ENCODE measurements at places on chromosomes 12 and 14.

GRCh38 chr12:113370923-113371682 is 12.7 kb downstream of the PLBD2 start:
- no peak for DNase-seq

- DNase-seq: no peak
Measured at GRCh38 chr12:116248433-116248832, 29.1 kb downstream of the MED13L start.

GRCh38 chr12:18239526-18239925 is 21.8 kb upstream of the PIK3C2G start:
- DNase-seq: no peak

DNA sequence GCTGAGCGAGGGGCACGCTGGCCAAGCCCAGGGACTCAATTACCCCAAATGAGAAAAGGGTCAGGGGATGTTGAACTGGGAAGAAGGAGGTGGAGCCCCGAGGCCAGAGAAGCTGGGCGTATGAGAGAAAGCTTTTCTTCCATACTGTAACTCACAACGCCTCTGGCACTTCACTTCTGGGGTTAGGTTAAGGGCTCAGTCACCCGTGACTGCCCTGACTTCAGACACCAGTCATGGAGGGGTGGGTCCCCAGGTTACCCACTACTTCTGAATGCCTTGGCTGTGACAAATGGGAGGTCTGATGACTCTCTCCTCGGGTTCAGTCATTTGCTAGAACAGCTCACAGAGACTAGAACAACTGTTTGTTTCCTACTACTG is 5.5 kb upstream of the GPR132 start:
- DNase-seq: no peak

- DNase-seq: no peak
Measured at GRCh38 chr14:22533739-22534359, 55.2 kb downstream of the DAD1 start.

DNA sequence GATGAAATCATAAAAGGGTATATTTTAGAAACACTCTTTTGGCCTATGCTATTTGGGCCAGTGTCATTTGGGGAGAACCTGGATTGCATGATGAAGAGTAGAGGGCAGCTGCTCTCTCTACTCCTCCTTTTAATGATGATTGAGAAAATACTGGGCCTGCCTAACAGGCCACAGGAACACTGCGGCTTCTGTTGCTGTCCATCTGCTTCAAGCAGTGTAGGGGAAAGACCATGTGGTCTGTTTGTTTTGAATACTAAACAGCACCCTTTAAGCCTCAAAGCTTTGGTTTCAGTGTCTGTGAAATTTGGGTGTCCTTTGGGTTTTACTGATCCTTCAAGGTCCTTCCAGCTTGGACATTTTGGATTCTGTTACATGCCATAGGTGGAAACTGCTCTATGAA is 78.0 kb downstream of the TTC6 start:
- no peak for DNase-seq

- no peak for DNase-seq
Measured at GRCh38 chr12:127542931-127543330, 724.0 kb upstream of the TMEM132C start.

DNA sequence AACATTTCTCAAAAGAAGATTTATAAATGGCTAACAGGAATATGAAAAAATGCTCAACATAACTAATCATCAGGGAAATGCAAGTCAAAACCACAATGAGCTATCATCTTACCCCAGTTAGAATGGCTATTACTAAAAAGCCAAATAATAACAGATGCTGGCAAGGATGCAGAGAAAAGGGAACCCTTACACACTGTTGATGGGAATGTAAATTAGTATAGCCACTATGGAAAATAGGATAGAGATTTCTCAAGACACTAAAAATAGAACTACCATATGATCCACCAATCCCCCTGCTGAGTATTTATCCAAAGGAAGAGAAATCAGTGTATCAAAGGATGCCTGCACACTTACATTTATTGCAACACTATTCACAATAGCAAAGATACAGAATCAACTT is 58.3 kb downstream of the GUCY2C start:
- no peak for DNase-seq

DNA sequence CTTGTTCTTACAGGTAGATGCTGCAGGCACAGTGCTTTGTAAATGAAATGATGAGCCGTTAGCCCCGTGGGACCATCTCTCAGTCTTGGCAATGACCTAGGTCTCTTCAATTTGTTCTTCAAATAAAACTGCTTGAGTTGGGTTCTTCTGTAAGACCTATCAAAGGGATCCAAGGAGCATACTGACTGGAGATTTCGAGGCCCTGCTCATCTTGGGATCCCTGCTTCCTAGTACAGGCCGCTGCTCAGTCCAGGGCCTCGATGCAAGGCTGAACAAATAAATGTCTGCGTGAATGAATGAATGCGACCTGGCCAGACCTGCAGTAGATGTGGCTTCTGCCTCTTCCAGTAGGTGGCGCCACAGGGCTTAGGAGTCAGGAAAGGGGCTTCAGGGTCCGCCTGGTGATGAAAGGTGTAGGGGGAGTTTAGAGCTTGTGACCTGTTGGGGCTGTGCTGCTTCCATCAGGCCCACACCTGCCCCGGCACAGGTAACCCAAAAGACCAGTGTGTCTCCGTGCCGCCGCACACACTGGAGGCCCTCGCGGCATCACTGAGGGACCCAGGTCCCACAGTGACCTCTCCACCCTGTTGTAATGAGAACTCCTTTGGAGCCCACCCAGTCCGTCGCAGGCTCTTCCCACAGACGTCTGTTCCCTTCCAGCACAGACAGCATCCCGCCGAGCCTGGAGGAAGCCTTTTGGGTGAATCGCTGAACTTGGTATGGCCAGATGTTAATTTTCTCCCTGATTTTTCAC is 4.4 kb downstream of the CACNA1C start:
- DNase-seq: no peak

GRCh38 chr12:7092229-7092985 is at the start of gene C1R:
Gene C1R, minus strand, starts transcription at chr12:7092445. Its CDS starts 57 bp downstream, at chr12:7092388.
- no peak for DNase-seq

- no peak for DNase-seq
Measured at GRCh38 chr12:125454786-125455480, 389.7 kb downstream of the AACS start.

- no peak for DNase-seq
Measured at GRCh38 chr12:48165089-48165981, 8.0 kb upstream of the ASB8 start.
